ENCODE measurements at places on chromosomes 3 and 15.

GRCh38 chr3:29694783-29695182, 413.9 kb downstream of the RBMS3 start:
- DNase-seq, result no peak

DNA sequence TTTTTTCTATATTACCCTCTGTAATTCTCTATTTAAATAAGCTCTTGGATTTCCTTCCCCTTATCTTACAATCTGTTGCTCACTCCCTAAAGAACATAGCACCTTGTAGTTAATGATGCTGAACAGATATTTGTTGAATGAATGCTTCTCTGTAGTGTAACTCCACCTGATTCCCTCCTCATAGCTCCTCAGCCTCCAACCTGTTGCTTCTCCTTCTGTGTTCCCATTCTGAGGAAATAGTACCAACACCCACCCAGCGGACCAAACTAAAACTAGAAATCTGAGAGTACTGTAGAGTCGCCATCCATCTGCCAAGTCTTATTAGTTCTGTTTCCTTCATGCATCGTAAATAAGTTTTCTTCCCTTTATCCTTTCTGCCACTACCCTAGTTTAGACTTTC, 55.5 kb upstream of the GNB4 start:
- no peak for DNase-seq

DNA sequence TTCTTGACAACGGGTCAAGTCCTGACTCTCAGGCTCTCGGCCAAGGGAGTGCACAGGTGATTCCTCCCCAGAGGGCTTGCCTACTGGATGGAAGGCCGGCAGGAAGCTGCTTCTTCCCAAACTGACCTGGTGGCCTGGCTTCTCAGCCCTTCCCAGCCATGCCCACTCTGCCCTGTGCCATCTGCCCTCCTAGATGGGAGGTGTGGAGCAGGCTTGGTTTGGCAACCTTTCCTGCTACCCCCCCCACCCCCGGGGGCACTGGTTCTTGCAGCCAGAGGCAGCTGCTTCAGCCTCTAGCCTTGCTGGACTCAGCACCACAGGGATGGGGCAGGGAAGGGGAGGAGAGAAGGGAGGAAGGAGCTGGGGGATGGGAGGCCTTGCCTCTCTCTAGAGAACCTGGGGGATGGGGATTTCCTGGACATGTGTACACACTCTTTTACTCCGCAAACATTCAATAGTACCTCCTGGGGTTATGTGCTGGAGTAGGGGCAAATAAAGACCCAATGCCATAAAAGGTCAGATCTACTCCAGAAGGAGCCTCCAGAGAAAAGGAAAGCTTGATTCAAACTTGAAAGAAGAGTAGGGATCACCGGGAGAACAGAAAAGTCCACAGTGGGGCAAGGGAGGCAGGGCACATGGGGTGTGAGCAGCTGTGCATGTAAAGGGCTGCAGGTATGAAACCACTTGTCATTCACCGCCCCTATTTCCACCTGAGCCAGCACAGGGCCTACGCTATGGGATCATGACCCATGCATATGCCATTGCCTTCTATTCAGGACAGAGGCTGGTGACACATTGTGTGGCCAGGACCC, 4.2 kb upstream of the DAPK2 start:
- no peak for DNase-seq

GRCh38 chr3:67301556-67301955, 303.4 kb downstream of the KBTBD8 start:
- DNase-seq, result no peak

GRCh38 chr3:57890874-57891273, 117.3 kb upstream of the FLNB start:
- DNase-seq, result no peak

DNA sequence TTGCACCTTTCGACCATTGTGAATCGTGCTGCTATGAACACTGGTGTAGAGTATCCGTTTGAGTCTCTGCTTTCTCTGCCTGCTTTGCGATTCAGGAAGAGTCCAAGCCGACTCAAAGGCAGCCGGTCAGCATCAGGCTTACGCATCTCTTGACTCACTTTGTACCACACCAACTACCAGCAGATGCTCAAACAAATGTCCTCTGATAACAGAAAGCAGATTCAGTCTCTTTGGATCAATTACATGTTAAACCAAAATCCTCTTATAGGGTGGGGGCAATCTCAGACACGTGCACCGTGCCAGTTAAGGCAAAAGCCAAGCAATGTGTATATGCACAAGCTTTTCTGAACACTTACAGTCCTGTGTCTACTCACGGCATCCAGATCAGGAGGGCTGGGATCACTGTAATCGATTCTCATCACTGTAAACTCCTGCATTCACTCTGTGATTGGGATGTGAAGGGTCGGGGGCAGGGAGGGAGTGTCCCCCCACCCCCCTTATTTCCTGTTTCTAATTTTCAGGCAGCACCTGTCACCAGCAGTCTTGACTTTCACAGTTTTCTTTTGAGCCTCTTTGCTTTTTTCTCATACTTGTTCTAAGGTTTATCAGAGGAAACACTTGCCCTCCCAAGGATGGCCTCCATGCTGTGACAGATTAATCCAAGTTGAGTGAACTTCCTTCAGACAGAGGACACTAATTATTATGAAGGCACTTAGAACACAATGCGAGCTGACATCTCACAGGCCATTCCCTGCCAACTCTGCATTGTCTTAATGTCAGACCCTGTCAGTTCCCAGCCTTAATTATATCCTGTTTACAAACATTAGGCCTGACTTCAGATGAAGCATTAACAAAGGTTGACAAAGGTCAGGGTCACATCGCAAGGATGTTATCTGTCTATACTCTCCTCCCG, 153.5 kb downstream of the MECOM start:
- DNase-seq, result no peak

DNA sequence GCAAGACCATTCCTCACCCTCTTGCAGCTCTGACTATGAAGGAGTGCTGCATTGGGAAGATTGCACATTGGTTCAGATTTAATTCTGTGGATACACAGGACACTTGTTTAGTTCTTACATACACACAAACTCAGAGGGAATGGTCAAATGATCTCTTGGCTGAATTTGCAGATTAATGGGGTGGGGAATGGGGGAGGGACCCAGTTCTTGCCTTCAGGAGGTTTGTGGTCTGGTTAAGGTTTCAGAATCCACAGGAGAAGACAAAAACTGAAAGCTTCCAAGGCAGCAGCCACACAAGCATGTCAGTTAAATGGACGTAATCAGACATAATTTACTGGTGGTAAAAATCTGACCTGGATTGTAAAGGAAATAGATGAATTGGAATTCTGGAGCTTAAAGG, 257.1 kb upstream of the ROPN1 start:
- no peak for DNase-seq

DNA sequence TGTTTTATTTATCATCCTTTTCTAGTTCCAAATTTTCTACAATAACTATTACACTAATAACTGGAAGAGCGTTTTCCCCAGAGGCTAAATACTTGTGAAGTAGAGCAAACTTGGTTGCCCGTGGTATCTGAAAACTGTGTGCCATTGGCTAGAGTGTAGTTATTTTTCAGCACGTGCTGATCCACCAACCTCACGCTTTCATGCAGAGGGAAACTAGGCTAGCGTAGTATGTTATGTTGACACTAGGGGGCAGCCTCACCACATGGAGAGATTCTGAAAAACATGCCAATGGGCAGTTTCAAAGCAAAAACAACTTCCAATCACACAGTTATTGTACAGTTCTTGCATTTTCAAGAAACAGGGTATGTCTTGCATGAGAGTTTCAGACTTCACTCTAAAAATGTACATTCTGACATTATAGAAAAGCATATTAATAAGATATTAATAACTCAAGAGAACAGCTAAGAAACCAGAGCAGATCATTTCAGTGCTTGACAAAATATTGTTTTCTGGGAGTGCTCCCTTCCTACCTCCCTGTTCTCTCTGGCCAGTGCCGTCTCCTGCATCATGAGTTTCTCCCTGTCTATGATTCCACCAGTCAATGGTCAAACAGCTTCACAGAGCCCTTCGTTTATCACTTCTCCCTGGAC, 39.7 kb downstream of the SPATA12 start:
- peak; percentile 62 for DNase-seq

- DNase-seq, result no peak
Measured at GRCh38 chr15:81780966-81781365, 264.9 kb downstream of the MEX3B start.

GRCh38 chr15:41333026-41333562, 413 bp downstream of the NUSAP1 start:
- peak; percentile 48 for DNase-seq

- DNase-seq, result no peak
Measured at GRCh38 chr3:42182555-42182954, 83.4 kb downstream of the CCK start.

DNA sequence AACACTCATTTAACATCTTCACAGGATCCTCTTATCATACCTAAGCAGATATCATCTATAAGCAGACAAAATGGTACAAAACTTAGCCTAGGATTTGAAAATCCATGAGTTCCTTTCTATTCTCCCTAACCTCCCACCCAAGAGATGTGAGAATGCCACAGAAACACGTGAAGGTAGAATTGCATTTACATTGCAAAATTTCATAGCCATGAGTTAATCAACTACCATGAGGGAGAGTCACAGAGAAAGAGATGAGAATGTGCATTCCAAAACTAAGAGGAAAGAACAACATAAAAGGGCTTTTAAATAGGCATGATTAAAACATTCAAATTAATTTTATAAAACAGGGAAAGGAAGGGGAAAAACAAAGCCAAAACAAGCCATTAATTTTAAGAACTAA, 806.2 kb downstream of the NTRK3 start:
- no peak for DNase-seq

- DNase-seq, result no peak
Measured at GRCh38 chr15:77510066-77511057, 89.7 kb downstream of the HMG20A start.

DNA sequence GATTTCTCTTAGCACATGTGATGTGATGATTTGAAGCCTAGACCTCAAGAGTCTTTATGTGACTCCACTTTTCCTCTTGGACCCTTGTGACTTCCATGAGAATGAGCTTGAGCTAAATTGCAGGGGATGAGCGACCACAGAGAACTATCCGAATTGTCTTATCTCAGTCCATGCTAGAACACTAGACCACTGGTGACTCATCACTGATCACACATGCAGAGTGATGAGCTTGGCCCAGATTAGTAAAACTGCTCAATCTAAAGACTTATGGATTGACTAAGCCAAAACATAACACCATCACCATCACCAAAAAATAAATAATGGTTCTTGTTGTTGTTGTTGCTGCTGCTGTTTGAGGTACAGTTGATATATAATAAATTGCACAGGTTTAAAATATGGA, 114.1 kb upstream of the CFAP20DC start:
- no peak for DNase-seq

DNA sequence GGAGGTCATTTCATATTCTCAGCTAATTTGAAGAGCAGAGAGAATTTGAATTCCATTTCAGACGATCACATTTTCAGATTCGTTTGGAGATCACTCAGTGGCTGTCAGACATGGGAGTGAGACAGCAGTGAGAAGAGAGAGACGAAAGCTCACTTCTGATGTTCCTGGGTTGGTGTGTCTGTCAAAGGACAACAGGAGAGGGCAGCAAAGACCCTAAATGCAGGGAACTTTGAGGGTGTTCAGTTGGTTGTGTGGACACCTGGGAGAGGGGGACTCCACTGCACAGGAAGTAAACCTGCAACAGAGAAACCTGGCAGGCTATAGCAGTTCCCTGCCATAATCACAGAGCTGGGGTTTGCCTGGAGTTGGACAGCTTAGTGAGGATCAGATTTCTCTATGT, 675.1 kb downstream of the SQOR start:
- no peak for DNase-seq

DNA sequence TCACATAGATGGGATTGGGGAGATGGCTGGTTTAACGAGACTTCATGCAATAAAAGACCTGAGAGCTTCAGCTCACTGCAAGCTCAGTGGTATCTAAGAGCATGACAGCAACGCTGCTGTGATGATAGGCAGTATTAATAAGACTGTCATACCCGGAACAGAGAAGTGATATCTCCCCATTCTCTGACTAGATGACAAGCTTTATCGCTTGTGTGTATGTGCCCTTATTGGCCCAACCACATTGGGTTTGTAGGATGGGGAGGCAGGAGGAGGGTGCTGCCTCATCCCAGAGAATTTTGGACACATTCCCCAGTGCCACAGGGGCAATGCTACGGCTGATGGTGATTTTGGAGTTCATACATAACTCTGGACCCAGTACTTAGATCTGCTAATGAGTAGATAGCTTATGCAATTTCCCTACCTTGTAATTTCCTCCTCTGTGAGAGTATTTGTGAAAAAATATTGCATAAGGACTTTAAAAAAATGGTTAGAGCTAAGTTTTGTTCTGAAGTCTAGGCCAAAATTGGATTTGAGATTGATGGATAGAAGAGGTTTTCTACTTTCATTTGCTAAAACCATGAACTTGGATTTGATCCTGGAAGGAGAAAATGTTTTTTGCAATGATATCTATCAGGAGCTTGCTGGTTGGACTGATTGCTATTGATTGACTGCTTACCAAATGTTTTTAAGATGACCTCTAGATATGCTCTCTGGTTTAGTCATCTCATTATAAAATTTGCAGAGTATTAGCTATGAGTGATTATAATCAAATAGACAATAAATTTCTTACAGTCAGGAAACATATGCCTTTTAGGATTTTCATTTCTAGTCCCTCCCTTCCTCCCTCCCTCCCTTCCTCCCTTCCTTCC, 14.0 kb upstream of the TMEM212 start:
- DNase-seq, result no peak

- DNase-seq, result no peak
Measured at GRCh38 chr15:96002890-96003859, 327.3 kb upstream of the NR2F2 start.

DNA sequence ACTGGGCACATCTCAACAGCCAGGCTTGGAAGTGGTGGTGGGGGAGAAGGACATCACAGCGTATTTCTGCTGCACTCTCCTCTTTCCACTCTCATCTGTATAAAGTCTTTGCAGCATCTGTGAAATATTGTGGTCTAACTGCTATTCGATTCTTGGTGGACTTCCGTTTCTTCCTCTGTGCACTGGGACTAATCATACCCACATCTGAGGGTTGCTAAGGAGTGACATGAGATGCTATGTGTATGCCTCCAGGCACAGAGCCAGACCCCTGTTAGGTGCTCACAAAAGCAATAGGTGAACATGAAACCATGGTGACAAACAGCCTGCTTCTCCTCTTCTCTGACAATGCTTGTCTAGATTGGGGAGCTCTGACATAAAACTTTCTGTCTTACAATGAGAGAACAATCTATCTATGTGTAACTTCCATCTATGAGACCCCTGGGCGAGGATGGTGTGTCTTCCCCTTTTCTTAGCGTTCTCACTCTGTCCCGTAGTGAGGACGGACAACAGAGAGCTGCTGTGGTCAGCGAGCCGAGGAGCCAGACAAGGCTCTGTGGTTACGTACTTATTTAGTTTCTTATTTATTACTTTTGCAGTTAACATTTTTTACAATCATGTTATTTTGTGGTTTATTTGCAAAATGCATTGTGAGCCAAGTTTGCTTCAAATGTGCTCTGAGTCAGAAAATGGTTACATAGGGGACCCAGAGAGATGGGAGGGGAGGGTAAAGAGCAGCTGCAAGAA, 196.7 kb upstream of the TPRG1 start:
- peak; percentile 36 for DNase-seq

GRCh38 chr3:53817809-53818208, 28.4 kb downstream of the CHDH start:
- no peak for DNase-seq

Data from CD4-positive, alpha-beta T cell treated with Interleukin-10 for 1 hour (primary cell).